ENCODE measurements at places on chromosomes 2 and 18. TPM values are rescaled to one million over a fixed set of nuclear protein-coding genes. Genes with fewer than 3 reads are reported as not detected.

TOGARAM2 gene
- total RNA-seq, result 0.24 TPM

KATNAL2 gene
- 0.95 TPM for total RNA-seq

TCF7L1 gene
- 7.1 TPM for total RNA-seq

SULT1C4 gene
- not detected for total RNA-seq

REG1B gene
- total RNA-seq, result not detected

EFHD1 gene
- not detected for total RNA-seq

SEMA4F gene
- 12.1 TPM for total RNA-seq

LIPG gene
- 76.3 TPM for total RNA-seq

KYNU gene
- 0.39 TPM for total RNA-seq

ERBB4 gene
- not detected for total RNA-seq

TUBB8B gene
- total RNA-seq, result 0.67 TPM

DNA sequence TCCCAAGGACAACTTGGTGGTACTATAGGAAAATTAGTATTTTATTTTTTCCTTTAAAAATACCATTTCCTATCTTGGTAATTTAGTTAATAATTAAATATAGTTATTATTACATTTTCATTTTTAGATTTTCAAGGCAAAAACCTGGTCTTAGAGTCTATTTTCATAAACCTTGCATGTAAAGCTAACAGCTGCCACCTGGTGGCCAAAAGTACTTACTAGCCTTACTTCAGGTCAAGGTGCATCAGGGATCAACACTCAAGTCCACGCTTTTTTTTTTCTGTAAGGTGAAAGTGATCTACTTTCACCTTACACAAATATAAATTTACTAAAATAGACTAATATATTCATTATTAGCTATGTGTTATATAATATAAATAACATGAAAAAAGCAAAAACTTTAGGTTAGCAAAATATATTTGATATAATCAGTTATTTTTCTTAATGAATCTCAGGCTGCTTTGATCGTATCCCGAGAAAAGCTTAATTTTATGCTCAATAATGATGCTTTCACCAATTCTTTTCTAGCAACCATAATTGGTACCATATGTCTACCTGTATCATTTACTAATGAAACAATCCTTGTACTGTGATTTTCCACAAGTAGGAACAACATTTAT is 62.5 kb downstream of the RELCH start:
- peak; percentile 43 for DNase-seq

GRCh38 chr2:47264143-47264542 is 109.0 kb upstream of the STPG4 start:
- no peak for DNase-seq

- DNase-seq, result no peak
Observed at GRCh38 chr18:58152216-58152615, 108.2 kb downstream of the NEDD4L start.

DNA sequence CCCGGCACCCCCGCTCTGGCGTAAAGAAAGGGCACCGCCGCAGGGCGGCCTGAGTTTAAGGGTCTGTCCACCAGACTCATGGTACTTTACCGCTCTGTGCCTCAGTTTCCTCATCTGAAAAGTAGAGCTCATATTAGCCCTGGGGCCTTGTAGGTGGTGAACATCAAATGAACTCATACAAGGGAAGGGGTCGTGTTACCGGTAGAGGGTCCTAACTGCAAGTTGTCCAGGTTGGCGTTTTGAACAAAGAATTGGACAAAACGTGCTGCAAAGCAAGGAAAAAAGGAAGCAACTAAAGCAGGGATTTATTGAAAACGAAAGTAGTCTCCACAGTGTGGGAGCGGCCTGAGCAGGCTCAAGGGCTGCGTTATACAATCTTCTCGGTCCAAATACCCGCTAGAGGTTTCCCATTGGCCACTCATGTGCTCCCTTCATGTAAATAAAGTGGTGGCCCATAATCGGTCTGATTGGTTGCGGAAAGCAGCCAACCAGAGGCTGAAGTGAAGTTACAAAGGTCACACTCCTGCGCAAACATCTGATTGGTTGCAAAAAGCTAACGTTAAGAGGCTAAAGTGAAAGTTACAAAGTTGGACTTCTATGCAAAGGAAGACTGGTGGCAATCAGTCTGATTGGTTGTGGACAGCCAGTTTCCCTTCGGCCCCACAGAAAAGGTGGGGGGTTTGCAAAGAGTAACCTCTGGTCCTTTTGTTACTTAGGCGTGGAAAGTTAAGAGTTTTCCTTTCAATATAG is 80.7 kb upstream of the LDLRAD4 start:
- DNase-seq, result no peak

- DNase-seq, result no peak
Observed at GRCh38 chr2:128584296-128584890, 265.7 kb upstream of the HS6ST1 start.

DNA sequence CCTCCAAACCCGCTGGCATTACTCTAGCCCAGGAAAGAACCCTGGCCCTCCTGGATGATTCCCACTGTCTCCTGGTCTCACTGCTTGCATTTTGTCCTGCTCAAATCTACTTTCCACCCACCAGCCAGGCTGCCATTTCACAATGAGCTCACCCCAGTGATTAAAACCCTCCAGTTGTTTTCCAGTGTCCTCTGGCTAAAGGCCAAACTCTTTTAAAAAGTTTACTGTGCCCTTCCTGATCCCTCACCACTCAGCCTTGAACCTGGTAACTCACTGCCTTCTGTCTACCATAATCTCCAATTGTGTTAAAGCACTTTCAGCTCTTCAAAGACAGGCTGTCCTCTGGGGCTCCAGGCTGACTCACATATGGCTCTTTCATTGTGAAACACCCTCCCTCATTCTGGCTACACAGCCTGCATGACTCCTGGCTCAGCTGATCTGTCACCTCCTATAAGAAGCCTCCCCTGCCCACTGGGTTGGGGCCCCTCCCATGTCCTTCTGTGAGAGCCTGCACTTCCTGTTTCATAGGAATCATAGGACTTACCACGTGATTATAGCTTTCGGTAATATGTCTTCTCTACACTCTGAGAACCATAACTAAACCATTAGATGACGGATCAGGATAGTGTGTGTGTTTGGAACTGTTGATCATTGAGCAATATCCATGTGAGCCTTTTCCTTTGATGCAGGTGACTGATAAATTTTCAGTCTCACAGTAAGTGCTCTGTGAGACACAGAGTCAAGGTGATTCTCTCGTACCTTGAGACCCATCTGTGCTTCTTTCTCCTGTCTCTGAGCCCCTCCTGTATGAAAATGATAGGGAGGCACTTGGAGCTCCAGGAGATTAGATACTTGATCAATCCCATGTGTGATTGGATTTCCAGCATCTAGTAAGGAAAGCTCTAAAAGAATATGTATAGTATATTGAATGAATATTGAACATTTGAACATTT is 590.8 kb upstream of the ID2 start:
- peak; percentile 79 for DNase-seq

GRCh38 chr18:42261731-42262130 is 306.7 kb downstream of the PIK3C3 start:
- no peak for DNase-seq

- no peak for DNase-seq
Observed at GRCh38 chr2:164860694-164861042, 19.0 kb upstream of the COBLL1 start.

DNA sequence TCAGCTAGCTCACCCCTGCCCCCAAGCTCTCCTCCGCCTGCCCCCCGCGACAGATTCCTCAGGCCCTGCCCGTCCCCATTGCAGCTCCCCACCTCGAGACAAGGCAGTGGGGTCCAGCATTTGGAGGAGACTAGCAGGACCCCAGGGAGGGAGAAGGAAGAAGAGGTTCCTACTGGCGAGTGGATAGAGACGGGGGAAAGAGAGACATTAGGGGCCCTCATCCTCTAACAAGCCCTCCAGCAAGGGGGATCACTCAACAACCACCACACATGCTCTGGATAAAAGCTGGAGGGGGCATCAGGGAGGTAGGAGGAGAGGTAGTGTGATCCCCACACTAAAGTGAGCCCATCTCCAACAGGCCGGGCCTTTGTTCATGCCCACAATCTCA is 8.9 kb upstream of the TNS1 start:
- DNase-seq, result no peak

- DNase-seq, result no peak
Observed at GRCh38 chr2:80517316-80517715, 212.8 kb upstream of the LRRTM1 start.

DNA sequence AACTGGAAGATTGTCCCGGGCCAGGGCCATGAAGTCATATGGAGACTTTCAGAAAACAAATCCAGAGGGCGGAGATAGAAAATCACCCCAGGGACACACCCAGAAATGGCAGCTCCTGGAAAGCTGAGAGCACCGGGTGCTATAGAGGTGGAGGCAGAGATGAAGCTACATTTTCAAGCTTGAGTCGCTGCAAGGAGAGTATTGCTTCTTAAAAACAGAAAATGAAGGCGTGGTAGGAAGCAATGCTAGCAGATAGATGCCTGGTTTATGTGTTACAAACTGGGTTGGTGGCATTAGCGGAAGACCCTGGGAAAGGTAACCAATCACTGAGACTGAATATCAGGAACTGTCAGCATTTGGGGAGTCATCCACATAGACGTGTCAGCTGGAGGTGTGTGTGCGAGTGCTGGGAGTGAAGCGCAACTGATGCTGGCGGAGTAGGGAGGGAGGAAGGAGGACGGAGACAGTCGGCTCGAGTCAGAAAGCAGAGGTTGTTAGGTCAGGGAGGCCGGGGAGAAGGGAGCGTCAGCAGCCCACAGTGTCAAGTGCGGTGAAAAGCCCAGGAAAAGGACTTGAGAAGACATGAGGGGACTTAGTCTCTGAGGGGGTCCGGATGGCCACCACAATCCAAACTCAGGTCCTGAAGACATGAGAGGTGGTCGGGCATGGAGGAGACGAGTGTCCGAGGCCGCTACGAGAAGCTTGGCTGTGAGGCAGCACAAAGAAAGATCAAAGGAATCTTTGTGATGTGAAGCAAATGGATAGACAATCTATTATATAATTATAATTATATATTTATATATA is 45.4 kb downstream of the C18orf63 start:
- no peak for DNase-seq

GRCh38 chr2:230714136-230714480 is 1.5 kb downstream of the CAB39 start:
- peak; percentile 73 for DNase-seq

DNA sequence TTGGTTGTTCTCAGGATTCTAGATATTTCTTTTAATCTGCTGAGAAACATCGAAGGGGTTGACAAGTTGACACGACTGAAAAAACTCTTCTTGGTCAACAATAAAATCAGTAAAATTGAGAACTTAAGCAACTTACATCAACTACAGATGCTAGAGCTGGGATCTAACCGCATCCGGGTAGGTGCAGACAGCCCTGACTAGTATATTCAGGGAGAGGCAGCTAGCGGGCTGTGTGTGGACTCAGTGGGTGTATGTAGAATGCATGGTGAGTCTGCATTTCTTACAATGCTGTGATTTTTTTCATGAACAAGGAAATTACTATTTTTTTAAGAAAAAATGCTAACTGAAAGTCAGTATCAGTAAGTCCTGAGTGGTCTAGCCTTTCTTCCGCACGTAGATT is 10.1 kb downstream of the PPP1R7 start:
- no peak for DNase-seq

DNA sequence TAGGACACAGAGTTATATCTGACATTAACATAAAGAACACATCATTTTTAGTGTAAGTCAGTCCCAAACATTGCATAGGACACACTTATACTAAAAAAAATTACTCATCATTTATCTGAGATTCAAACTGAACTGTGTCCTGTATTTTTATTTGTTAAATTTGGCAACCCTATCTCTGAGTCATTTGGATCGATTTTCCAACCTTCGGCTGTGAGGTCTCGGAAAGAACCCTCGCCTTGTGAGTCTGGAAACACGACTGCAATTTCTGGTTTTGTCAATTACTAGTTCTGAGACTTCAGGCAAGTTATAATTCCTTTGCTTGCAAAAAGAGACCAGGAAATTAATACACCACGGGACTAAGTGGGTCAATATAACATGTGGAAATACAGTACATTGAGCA is 14.0 kb downstream of the ATP8B1 start:
- DNase-seq, result no peak

DNA sequence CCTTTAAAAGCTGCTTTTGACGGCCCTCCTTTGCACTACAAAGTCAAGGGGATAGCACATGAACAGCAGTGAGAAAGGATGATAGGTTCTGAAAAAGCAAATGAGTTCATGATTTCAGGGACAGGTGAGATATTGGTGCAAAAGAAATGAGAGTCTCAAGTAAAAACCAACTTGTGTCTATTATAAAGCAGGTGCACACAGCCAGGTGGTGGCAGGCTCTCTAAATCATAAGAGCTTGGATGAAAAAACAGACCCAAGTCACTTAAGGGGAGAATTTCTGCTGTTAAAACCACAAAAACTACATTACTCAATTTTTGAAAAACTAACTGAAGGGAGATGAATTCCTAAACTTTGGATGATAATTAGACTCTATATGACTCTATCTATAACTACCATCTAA is 201.5 kb downstream of the SP3 start:
- DNase-seq, result no peak

DNA sequence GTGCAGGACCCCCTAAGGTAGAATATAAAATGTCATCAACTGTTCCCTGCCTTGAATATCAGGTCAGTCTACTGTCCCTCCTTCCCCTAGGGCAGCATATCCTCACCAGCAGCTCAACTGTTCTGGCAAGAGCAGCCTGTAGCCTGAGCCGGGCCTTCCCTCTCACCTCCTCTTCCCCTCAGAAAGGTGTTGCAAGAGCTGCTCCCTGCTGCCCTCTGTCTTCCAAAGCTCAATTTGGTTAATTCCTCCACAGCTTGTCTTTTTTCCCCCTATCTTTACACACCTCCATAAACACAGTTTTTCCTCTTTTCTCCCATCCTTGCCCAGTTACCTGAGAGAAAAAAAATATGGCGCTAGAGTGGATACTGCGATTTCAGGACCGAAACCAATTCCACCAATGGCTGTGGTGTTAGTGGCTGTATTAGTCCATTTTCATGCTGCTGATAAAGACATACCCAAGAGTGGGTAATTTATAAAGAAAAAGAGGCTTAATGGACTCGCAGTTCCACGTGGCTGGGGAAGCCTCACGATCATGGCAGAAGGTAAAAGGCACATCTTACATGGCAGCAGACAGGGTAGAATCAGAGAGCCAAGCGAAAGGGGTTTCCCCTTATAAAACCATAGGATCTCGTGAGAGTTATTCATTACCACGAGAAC is 184.7 kb downstream of the MREG start:
- peak; percentile 64 for DNase-seq

DNA sequence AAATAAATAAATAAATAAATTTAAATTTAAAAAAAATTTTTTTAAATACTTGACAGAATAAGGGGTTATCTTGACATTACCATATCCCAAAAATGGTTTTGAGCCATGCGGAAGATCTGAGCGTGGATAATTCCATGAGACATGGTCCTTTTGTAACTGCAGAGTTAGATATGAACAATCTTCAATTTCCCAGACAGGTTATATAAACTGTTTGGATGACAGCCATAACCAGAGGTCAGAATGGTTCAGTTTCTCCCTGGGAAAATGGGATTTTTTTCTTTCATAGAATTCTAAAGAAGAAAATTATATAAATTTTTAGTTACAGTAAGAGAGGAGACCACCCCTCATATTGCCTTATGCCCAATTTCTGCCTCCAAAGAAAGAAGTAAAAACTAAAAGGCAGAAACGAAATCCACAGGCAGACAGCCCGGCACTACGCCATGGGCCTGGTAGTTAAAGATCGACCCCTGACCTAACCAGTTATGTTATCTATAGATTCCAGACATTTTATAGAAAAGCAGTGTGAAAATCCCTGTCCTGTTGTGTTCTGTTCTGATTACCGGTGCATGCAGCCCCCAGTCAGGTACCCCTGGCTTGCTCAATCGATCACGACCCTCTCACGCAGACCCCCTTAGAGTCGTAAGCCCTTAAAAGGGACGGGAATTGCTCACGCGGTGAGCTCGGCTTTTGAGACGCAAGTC is 3.0 kb downstream of the GALM start:
- DNase-seq, result no peak

Measured in foreskin keratinocyte (primary cell).